ENCODE measurements at places on chromosomes 7 and 10.

- no peak for DNase-seq
These were observed 50.0 kb upstream of the PPP1R3C start for GRCh38 chr10:91682912-91683311.

- DNase-seq: no peak
These were observed 459.0 kb upstream of the STEAP1 start for GRCh38 chr7:89695241-89695640.

DNA sequence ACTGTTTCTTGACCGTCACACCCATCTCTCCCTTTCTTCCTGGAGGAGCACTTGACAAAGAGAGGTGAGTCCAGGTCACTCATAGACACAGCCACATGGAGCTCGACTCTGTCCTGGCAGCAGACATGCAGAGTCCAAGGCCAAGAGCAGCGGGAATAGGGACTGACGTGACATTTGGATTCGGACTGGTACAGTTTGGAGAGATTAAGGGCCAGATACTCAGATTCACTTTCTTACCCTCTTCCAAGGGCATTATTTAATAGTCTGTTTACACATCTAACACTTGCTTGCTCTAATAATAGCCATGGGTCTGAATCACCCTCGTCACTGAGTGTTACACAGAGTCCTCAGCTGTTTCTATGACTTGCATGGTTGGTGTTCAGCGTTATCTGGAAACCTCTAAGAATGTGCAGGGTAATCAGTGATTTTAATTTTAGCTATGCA lies 39.2 kb upstream of the OTUD1 start:
- no peak for DNase-seq

- DNase-seq: no peak
These were observed 67.7 kb downstream of the GNA12 start for GRCh38 chr7:2776401-2776800.

- DNase-seq: peak; percentile 71
These were observed 32.9 kb upstream of the KMT2E start for GRCh38 chr7:104980841-104981671.

DNA sequence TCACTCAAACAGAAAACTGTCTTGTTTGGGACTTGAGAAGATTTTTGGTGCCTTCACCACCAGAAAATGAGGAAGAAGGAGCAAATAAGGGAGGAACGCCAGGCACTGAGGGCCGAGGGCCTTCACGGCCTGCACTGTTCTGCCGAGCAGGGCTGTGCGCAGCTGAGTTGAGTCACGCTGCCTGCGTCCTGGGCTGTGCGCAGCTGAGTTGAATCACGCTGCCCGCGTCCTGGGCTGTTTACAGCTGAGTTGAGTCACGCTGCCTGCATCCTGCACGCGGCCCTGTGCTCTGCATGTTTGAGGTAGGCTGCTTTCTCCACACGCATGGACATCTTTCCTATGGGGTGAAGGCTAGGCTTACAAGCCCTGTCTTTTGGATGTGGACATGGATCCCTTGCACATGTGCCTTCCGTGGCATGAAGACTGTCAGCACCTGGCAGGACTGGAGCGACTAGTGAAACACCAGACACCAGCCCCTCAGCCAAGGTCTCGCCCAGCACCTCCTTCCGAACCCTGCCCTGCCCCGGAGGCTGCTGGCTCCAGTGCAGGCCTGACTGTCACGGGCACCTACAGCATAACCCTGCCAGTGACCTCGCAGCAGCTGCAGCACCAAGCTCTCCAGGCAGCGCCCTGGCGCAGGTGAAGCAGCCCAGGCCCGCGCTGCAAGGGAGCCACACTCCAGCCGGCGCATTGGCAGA lies 96.7 kb downstream of the HTR5A start:
- DNase-seq: no peak

GRCh38 chr7:69180662-69181061 lies 417.6 kb upstream of the AUTS2 start:
- DNase-seq: no peak

GRCh38 chr7:36388423-36388822 lies 1.2 kb upstream of the ANLN start:
- no peak for DNase-seq

GRCh38 chr10:51186361-51186760 lies 112.1 kb downstream of the PRKG1 start:
- no peak for DNase-seq

GRCh38 chr10:2746638-2747037 lies 320.7 kb upstream of the PFKP start:
- DNase-seq: no peak

- DNase-seq: no peak
These were observed 21.7 kb downstream of the PLAU start for GRCh38 chr10:73932620-73933112.

GRCh38 chr7:105219771-105220160 lies 169.0 kb downstream of the SRPK2 start:
- DNase-seq: no peak

- DNase-seq: no peak
These were observed 8.9 kb upstream of the NANOS1 start for GRCh38 chr10:119020627-119020946.

- no peak for DNase-seq
These were observed 292.9 kb downstream of the PTEN start for GRCh38 chr10:88156341-88156740.

- DNase-seq: no peak
These were observed 44.5 kb upstream of the AGR3 start for GRCh38 chr7:16926283-16926682.

DNA sequence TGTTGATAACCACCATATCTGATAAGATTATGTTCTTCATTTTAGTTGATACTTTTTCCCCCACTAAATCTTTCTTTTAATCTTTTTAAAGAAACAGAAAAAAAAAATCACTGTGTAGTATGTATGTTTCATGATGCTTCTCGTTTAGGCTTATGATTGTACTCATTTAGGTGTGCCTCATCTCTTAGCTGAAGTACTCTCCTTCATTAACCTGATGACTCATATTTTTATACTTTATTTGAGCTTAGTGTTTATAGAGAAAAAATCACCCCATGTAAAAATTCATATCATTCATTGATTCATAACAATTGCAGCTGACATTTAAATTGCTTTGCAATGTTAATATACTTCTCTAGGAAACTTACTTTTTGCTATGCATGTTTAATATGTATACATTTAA lies 158.9 kb downstream of the MLLT10 start:
- no peak for DNase-seq

GRCh38 chr10:57338823-57339558 lies 928.7 kb downstream of the IPMK start:
- peak; percentile 7 for DNase-seq

DNA sequence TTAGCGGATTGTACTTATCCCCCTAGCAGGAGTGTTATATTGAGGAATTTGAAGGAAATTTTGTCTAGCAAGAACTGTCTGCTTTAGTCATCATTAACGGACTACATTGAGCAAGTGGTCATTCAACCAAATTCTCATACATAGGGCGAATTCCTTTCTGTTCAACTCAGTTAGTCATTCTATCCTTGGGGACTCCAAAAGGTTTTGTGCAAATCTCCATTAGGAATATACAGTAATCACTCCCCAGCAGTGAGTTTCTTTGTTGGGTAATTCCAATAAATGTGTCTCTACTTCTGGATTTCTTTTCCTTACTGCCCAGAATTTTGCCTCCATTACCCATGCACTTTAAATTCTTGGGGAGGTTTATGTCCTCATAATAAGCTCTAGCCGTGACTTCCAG lies 51.1 kb downstream of the EPDR1 start:
- no peak for DNase-seq

DNA sequence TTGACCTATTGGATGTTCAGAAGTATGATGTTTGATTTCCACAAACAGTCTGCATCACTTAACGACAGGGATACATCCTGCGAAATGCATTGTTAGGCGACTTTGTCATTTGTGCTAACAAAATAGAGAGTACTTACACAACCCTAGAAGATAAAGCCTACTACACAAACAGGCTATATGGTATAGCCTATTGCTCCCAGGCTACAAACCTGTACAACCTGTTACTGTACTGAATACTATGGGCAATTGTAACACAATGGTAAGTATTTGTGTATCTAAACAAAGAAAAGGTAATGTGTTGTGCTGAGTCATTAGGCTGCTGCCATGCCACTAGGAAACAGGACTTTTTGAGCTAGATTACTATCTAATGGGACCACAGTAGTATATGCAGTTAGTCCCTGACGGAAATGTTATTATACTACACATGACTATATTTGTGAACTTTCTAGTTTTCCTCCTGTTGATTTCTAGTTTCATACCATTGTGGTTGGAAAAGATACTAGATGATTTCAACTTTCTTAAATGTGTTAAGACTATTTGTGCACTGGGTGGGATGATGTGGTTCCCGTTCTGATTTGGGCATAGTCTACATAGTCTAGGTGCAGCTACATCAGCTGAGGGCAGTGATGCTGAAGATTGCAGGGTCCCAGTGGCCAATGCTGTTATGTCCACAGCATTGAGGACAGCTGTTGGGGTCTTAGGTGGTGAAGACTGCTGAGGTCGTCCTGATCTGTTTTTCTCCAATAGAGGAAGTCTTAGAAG lies 161.7 kb downstream of the HTR7 start:
- DNase-seq: no peak

- DNase-seq: no peak
These were observed 581.4 kb downstream of the TNS3 start for GRCh38 chr7:47000561-47000960.

DNA sequence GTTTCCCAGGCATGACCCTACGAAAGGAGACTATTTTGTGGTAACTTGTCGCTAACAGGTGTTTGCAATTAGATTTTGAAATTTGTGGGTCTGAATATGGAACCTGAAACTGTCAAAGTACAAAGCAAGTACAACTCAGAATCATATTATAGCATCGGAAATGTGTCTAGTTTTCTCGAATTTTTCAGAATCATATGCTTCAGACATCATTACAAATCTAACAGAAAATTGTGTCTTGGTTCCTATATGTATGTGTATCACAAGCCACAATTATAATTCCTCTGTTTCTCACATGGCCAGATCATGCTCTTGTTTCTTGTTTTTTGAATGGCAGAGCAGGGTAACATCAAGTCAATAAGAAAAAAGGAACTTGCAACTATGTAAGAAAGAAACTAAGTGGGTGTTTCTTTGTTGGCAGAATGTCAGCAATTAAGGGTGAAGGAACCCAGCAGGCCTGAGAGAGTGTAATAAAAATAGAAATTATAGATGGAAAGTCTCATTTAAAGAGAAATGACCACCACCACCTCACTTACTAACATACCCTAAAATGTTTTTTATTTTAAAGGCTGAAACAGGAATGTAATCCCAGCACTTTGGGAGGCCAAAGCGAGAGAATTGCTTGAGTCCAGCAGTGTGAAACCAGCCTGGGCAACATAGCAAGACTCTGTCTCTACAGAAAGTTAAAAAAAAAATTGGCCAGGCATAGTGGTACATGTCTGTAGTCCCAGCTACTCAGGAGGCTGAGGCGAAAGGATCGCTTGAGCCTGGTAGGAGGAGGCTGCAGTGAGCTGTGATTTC lies 51.3 kb downstream of the PRTFDC1 start:
- peak; percentile 43 for DNase-seq

DNA sequence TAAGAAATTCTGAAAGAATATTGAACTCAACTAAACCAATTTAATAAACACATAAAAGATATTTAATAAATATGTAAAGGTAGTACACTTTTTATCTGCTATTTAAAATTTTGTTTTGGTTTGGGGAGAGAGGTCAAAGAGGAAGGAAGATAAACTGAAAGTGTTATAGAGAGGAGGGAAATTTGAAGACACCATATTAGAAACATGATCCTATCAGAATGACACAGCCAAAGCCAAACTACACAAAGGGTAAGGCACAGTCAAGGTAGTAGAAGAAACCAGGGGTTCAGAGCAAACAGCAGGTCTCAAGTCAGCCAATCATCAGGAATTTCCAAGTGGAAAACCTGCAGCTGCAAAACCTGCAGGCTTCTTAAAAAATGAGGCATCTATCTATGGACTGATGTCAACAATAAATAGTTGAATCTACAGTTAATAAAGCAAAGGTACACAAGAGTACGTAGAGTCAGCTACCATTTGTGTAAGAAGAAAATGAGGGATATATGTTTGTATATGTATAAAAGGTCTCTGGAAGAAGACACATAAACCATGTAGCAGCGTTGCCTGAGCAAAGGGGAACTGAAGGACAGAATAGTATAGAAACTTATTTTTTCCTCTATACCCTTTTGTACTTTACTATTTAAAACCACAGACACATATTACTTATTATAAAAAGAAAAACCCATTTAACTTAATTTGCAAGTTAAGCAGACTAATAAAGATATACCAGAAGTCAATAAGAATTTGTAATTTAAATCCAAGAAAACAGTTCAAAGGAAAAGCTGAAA lies 10.0 kb downstream of the ZNF800 start:
- no peak for DNase-seq

- no peak for DNase-seq
These were observed 52.6 kb downstream of the PFKP start for GRCh38 chr10:3119796-3120459.

DNA sequence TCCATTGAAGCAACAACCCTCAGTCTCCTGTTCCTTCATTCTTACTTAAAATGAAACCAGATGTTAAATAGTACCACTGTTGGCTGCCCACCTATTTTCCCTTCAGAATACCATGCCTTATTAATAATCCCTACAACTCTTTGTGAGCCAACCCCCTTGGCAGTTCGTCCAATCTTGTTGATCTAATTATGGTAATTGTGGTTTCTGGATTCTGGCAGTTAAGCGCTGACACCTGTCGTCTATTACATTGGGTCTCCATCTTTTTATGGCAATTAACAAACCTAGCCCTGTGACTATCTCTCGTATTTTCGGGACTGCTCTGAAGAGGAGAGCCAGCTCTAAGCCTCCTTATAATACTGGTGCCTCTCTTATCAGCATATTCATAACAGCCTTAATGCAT lies 432.0 kb downstream of the ATRNL1 start:
- DNase-seq: no peak

DNA sequence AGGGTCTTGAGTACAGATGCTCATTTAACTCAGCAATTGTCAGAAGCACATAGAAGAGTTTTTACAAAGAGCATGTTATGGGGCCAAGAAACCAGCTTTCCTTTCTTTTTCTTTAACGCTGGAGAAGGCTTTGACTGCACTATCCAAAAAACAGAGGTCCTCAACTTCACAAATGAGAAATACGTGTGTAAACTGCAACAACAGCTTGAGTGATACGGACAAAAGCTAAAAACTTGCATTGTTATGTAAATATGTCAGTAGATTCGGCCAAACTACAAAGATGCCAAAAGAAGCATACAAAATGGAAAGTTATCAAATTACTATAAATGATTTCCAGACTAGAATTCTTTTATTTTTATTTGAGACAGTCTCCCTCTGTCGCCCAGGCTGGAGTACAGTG lies 62.4 kb upstream of the C10orf90 start:
- no peak for DNase-seq

- no peak for DNase-seq
These were observed 156.4 kb downstream of the AOAH start for GRCh38 chr7:36567699-36568451.

DNA sequence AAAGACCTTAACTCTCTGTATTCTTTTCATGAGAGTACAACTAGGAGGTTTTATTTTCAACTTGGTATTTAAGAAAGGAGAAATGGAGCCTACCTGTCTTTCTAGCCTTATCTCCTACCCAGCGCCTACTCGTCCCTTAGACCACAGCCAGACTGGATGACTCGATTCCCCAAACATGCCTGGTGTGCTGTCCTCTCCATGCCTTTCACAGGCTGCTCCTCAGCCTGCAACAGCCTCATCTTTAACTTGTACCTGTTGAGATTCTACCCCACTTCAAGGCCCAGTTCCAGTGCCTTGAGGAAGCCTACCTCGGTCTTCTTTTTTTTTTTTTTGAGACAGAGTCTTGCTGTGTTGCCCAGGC lies 29.4 kb downstream of the CPA1 start:
- DNase-seq: no peak

Measured in germinal center (tissue), 1 donor.